ENCODE measurements at places on chromosomes 6 and 20. TPM values are rescaled to one million over a fixed set of nuclear protein-coding genes. Genes with fewer than 3 reads are reported as not detected.
A peak's percentile ranks its signal among the peaks of the same experiment; 100 is the strongest.

The NMBR gene
- total RNA-seq = not detected

- no peak for DNase-seq
Observed at GRCh38 chr6:144148886-144149285, 1.4 kb upstream of the STX11 start.

- DNase-seq = peak; percentile 69
Observed at GRCh38 chr20:23995905-23996666, 7.5 kb upstream of the GGTLC1 start.

GRCh38 chr6:79546186-79546585, 9.0 kb upstream of the LCA5 start:
- no peak for DNase-seq

- no peak for DNase-seq
Observed at GRCh38 chr6:168415098-168415992, 25.6 kb upstream of the SMOC2 start.

GRCh38 chr6:32439602-32440214, at the start of gene HLA-DRA:
HLA-DRA (plus strand) TSS chr6:32439887; CDS start chr6:32439951, 64 bp downstream.
- DNase-seq = no peak

- DNase-seq = no peak
Observed at GRCh38 chr6:105250533-105250932, 70.7 kb upstream of the POPDC3 start.

All from left cardiac atrium (tissue), 4 donors.